ENCODE measurements at places on chromosomes 3 and 15.

- DNase-seq: no peak
These were observed 264.2 kb upstream of the ROPN1 start for GRCh38 chr3:124256156-124256555.

DNA sequence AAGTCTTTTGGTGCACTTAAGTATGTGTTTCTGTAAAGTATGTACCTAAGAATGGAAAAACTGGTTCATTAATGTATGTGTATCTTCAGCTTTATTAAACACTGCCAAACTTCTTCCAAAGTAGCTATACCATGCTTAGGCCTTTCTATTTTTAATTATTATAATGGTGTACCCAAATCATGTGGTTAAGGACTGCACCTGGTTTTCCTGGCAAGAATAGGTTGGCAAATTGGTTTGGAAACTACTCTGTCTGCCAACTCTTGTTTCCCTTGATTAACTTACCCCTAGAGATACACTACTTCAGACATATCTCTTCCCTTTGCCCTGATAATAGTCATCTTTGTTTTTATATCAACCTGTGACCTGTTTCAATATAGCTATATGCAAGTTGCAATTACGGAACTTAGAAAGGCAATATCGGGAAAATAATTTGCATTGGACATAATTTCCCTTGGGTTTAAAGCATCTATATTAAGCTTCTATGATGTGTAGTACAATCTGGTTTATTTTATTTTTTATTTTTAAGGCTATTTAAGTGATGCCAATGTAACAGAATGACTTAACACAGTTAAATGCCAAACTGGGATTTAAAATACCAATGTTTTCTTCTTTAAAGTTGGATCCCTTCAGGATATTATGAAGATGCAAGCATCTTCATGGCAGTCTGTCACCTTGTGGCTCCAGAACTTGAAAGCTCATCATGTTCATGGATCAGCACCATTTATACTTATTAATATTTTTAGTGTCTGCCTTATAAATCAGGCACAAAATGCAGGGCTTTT, 40.6 kb upstream of the TMEM108 start:
- no peak for DNase-seq

DNA sequence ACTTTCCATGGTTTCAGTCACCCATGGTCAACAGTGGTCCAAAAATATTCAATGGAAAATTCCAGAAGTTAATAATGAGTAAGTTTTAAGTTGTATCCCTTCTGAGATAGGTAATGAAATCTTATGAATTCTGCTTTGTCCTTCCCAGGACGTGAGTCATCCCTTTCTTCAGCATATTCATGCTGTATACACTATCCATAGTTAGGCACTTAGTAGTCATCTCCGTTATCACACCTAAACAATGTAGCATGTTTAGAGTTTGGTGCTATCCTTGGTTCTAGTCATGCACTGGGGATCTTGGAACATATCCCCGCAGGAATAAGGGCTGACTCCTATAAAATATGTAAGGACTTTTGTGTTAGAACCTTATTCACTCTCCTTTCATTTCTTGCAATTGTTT, 153.2 kb downstream of the UNC13C start:
- DNase-seq: no peak

DNA sequence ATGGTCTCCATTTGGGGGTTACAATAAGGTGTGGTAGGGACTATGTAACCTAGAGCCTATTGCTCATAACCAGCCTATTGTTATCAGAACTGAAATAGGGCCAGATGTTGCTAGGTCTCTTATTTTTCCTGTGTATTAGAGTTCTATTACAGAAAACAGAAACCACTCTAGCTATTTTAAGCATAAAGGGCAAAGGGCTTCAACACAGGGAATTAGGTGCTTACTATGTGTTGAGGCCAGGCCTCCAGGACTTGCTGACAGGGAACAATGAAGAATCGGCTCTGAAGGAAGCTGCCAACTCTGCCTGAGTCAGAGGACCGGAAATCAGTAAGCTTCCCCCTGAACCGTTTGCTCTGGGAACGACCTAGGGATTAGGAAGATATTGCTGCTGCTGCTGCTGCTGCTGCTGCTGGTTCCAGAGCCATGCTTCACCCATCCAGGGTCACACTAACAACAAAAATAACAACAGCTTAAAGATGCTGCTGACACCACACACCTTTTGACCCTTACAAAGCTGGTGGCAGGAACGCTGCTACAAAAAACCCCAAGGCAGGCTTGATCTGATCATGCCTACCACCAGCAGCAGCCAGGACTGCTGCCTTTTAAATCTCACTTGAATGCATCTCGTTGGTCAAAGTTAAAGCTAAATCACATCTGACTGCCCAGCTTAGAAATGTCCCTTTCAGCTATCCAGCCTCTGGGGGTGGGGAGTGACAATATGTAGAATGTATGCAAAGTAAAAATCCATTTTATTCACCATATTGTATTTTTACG, 276.9 kb upstream of the IL12A start:
- DNase-seq: peak; percentile 18

DNA sequence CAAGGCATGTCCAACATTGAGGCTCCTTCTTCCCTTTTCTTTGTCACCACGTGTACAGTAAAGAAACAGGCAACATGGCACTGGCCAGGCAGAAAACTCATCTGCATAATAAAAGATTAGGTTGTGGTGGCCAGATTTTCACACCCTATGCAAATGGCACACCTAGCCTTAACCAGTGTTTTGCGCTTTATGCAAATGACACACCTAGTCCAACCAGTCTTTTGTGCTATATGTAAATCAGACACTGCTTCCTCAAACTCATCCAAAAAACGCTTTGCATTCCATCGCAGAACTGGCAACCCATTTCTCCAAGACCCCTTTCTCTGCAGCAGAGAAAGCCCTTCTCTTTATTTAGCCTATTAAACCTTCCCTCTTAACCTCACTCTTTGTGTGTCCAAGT, 109.1 kb downstream of the ZNF385D start:
- DNase-seq: no peak

GRCh38 chr3:10599017-10599416, 93.6 kb upstream of the ATP2B2 start:
- DNase-seq: no peak

GRCh38 chr3:64685800-64686445, 1.9 kb downstream of the ADAMTS9 start:
- DNase-seq: peak; percentile 57

DNA sequence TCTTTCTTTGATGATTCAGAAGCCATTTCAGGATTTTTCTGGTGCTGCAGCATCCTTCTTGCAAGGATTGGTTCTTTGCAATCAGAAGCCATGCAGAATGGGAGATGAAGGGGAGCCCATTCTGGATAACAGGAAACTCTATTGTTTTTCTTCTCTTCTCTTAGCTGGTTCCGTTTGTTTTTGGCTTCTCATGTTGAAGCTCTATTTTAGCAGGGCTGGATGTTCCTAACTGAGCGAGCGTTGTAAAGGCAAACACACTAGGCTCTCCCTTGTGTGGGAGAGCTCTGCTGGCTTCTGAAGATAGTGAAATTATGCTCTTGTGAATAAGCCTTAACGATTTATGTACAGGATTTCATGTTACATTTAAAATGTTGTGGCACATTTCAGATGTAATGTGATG, 8.3 kb downstream of the CACNA1D start:
- no peak for DNase-seq

- no peak for DNase-seq
These were observed 165.0 kb downstream of the RSL24D1 start for GRCh38 chr15:55031727-55032126.

DNA sequence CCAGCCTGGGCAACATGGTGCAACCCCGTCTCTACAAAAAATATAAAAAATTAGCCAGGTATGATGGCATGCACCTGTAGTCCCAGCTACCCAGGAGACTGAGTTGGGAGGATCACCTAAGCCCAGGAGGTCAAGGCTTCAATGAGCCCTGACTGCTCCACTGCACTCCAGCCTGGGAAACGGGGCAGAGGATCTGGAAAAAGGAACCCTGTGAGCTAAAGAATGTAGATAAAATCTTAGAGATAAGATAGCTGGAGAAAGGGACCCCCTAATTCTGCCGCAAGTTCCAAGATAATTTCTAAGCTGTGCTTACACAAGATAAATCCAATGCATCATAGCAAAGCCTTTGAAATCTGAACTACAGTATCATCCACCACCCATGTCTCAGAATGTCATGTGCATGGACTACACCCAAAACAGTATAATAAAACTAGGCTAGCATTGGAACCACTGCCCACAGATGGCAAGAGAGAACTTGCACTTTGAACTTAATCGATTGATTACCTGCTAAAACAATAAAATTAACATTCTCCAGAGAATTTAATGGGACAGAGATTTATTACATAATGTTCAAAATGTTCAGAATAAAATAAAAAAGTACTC, 99.9 kb downstream of the TRIM42 start:
- no peak for DNase-seq

- peak; percentile 45 for DNase-seq
These were observed 97.2 kb downstream of the LRTM1 start for GRCh38 chr3:54830658-54831057.

DNA sequence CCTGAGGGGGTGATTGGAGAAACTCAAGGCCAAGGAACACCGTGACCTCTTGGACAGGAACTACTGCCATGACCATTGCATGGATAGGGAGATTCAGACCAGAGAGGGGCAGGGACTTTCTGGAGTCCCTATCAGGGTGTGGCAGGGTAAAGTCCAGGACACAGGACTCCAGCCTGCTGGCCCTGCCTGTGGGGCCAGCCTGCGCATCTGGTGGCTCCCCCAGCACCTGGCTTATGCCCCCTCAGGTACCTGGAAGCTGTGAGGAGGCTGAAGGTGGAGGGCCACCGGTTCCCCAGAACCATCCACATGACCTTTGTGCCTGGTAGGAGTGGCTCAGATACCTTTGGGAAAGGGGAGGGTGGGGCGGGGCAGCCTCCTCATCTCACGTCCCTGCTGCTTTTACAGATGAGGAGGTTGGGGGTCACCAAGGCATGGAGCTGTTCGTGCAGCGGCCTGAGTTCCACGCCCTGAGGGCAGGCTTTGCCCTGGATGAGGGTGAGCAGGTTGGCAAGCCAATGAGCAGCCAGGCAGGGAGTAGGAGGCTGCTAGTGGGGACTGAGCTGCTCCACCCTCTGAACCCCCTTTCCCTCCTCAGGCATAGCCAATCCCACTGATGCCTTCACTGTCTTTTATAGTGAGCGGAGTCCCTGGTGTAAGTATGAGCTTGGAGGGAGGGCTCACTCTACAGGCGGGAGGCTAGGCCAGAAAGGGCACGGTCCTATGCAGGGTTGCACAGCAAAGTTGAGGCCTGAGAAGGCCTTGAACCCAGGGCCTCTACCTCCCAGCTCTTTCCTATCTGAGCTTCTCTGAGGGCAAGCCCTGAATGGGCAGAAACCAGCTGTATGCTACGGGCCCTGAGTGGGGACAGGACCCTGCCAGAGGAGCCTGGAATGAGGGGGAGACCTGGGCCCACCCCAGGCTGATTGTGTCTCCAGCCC, 2.9 kb downstream of the ACY1 start:
- DNase-seq: no peak

DNA sequence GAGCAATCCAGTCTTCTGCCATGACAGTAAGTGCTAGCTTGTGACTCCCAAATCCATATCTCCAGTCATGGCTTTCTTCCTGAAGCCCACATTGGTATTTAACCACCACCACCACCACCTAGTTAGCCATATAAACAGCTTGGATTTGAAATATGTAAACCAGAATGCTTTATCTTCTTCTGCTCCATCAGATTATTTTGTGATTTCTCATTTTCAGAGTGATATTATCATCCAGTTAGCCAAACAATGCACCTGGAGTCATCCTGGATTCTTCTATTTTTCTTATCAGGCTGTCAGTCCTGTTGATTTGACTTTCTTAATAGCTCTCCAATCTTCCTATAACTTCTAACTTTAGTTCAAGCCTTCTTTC, 124.3 kb upstream of the PTX3 start:
- DNase-seq: no peak

DNA sequence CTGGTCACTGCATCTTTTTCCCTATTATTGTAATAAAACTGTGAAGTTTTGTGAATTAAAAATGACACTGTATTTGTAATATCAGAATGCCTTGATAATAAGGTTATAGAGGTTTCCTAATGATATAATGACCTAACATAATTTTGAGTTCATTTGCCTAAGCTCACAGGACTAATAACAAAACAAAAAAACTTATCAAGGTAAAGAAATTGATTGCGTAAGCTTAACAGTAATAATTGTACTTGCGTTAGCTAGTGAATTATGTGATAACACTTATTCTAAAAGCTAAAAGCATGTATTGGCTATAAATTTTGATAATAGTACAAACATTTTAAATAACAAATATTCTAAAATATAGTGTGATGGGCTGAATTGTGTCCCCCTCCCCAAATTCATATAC, 112.6 kb downstream of the LEKR1 start:
- no peak for DNase-seq

DNA sequence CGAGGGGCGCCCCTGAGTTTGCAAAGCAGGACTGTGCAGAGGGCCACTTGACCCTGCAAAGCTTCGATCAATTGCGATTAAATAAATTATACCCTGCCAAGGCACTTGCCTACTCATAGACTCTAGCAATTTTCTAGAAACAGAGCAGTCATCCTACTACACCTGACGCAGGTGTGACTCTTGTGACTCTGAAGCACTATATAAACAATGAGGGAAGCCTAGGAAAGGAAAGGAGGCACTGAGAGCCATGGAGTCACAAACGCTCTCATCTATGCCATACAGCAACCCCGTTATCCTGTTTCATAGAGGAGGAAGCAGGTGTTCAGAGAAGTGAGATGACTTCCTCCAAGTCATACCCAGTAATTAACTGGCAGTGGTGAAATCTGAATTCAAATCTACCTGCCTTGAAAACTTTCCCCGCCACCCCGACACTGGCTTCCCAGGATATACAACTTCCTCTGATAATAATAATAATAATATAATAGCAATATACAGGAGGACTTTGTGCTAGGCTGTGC, 14.4 kb downstream of the ARHGEF3 start:
- no peak for DNase-seq

DNA sequence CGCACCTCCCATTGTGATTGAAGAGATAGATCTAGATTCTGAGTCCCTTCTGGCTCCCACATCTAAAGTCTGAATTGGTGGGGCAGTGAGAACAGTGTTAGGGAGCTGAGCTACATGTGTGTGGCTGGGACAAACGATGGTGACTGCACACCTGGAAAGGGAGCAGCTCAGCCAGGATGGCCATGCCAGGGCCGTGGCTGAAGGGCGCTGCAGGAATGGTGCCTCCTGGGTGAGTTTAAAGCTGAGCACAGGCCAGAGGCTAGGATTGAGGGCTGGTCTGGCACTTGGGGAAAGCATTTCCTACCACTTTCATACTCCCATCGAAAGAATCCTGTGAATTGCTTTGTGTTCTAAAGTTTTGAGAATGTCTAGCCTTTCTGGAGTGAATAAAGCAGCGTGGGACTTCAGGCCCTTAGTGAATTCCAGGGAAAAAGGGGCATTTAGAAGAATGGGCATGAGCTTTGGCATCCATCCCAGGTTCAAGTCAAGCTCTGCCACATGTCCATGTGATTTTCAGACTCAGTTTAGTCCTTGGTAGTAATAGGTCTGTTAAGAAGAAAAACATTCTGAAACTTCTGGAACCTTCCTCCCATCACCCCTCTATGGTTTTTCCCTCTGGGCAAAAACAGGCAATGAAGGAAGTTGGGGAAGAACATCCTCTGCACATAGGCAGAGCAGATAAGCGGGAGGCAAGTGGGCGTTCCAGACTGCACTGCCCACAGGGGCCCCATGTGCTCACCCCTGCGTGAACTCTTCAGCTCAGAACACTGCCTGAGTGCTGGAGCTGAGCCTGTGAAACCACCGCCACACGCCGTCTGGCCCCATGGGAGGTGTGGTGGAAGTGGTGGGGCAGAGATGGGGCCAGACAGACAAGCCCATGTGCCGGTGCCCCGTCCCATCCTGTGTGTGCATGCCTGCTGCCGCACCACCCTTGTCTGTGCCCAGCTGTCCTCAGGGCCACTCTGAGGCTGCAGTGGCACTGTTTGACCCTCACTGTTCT, 12.9 kb upstream of the CPNE9 start:
- no peak for DNase-seq

GRCh38 chr15:72197460-72198355, at the start of gene GRAMD2A:
TSS of gene GRAMD2A (minus strand) at chr15:72197787.
- DNase-seq: no peak
